ENCODE measurements at places on chromosomes 1 and 21.
A peak's percentile ranks its signal among the peaks of the same experiment; 100 is the strongest.

- peak; percentile 13 for DNase-seq
These were observed 40.4 kb upstream of the EIF4G3 start for GRCh38 chr1:21216835-21217811.

- no peak for DNase-seq
These were observed 14.5 kb downstream of the LY9 start for GRCh38 chr1:160810486-160810885.

GRCh38 chr1:17658837-17659236 lies 96.3 kb upstream of the ACTL8 start:
- no peak for DNase-seq

DNA sequence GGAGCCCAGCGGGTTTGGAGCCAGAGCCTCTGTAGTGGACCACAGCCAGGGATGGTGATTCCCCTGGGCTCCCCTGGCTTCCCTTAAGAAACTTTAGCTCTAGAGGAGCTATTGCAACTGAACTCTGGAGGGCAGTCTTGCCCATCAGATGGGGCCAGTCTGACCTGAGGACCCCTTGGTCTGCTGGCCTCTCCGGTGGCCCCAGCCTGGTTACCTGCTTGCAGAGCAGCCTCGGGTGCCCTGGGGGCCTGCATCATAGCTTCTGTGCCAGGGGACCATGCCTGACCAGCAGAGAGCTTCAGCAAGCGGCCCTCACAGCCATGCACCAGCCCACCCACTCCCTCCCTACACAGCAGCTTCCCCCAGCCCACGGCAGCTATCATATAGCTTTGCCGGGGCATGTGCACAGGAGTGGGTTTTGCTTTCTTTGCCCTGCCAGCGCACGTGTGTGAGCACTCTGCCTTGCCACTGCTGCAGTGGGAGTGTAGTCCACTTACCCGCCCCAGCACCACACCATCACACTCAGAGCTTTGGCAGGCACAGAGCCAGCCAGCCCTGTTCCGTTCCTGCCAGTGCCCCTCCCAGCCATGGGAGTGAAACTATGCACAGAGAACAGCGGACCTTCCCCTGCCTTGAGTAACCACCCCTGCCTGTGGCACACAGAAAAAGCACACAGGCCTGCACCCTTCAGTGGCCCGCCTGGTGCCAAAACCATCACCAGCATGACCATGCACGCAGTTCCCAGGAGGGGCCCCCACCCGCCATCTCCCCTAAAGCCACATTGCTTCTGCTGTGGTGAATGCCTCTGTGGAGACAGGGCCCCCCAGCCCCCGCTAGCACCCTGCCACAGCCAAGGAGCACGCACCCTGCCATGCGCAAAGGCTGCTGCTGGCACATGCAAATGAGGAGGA lies 442.9 kb upstream of the NEGR1 start:
- no peak for DNase-seq

GRCh38 chr1:92087542-92087941 lies 7.4 kb downstream of the BTBD8 start:
- DNase-seq = no peak
